Globus pallidus (tissue), 1 donor: ENCODE measurements at places on chromosomes 2 and 18.

- DNase-seq = no peak
Observed at GRCh38 chr2:12287220-12287751, 429.4 kb upstream of the TRIB2 start.

DNA sequence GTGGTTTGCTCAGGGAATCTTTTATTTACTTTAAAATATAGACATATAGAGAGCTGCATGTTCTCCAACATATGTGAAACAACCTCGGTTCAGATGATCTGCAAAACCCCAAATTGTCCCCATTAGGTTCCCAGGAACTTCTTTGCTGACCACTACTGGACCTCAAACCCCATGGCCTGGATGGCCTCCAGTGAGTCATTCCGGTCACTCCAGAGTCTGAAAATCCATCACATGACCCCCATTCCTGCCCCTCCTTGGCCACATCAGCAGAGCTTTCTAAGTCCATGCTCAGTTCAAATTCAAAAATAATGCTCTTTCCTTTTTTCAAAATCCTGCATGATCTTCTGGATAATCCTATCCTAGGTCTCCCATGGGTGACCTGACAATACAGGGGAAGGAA is 271.0 kb downstream of the TNS1 start:
- DNase-seq = no peak

DNA sequence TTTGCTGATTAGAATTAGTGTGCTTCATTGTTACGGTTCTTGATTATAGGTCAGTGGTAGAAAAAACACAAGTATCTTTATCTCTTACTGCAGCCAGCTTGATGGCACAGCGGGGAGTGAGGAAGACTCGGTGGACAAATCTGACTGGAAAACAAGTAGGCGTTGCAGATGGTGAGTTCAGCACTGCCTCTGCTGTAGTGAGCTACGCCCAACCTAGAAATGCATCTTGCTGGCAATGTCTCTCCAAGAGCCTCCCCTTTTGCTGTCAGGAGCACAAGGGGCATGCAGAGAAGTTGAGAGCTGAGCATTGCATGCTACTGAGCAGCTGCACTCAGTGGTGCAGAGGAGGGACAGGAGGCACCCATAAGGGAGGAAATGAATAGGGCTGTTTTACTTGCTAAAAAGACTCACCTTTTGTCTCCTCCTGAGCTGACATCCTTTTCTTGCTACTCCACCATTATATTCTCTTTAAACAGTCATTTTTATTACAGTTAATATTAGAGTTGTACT is 977.3 kb upstream of the ACVR2A start:
- DNase-seq = no peak

DNA sequence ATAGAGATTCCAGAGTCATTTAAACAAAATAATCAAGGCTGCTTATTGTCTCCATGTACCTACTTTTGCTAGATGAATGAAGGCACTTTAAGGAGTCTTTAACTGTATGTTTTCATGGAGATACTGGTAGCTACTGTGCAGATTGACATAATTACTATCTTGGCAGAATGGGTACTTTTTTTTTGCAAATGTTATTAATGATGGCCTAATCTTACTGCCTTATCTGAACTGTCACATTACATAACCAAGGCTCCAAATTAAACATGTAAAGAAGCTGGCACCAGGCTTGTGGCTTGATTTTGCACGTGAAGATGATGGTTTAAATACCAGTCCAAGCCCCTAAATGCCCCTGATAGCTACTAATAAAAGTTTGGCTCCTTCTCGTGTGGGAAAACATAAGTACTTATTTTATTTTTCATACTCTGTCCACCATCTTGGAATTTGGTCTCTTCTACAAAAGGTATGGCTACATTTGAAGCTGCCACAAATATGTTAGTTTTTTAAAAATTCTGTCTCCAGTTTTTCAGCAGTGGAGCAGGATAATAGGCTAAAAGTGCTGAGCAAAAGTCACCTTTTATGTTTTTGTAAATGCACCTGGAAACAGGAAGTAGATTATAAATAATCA is 4.1 kb downstream of the TRIB2 start:
- no peak for DNase-seq

- no peak for DNase-seq
Observed at GRCh38 chr2:204842068-204842467, 296.8 kb downstream of the PARD3B start.

- no peak for DNase-seq
Observed at GRCh38 chr2:62177392-62178049, 18.4 kb upstream of the B3GNT2 start.

GRCh38 chr2:203819434-203820133 is 48.0 kb upstream of the CTLA4 start:
- no peak for DNase-seq

GRCh38 chr2:212618636-212619035 is 80.0 kb upstream of the ERBB4 start:
- DNase-seq = no peak

DNA sequence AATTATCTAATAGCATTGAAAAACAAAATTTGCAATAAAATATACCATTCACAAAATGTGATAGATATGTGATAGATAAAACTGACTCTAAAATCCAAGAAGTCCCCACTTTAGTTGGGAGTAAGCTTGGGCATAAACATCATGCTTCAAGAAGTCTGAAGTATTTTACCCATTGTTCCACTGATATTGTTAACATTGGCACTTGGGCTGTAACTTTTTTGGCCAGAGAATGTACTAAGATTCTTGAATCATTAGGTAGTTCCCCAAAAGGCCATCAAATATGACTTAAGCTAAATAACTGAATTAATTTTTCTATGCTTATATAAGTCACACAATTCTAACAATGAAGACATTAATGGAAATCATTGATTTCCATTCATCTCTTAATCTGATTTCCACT is 413.6 kb downstream of the CDH2 start:
- DNase-seq = no peak
